ENCODE measurements at places on chromosomes 6 and 20.

- no peak for DNase-seq
Observed at GRCh38 chr6:33576668-33577067, 3.4 kb downstream of the BAK1 start.

GRCh38 chr20:59994697-59995122, 36.5 kb downstream of the CDH26 start:
- DNase-seq: peak; percentile 66

- DNase-seq: no peak
Observed at GRCh38 chr20:44914924-44915323, 5.1 kb downstream of the PABPC1L start.

- no peak for DNase-seq
Observed at GRCh38 chr6:142518126-142518525, 216.3 kb downstream of the ADGRG6 start.

- no peak for DNase-seq
Observed at GRCh38 chr20:56004007-56004406, 1.3 kb downstream of the CBLN4 start.

DNA sequence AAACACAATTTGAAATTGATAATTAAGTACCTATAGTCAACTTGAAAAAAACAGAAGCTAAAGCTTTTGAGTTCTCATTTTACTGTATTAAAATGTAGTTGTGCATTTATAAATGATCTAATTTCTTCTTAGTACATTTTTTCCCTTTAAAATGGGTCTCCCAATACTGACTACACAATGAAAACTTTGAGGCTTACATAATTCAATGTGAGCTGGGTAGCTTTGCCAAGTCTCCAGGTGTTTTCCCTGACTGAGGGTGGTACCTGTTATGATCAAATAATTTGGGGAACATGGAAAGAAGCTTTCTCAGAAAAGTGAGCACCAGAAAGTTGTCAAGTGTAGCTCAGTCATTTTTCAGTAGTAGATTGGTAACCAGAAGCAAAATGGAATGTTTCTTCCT, 74.3 kb downstream of the ARMC2 start:
- DNase-seq: no peak

GRCh38 chr6:99603421-99604165, 3.0 kb upstream of the PRDM13 start:
- peak; percentile 63 for DNase-seq

GRCh38 chr6:85641897-85642773, 551 bp downstream of the SYNCRIP start:
- DNase-seq: peak; percentile 30

DNA sequence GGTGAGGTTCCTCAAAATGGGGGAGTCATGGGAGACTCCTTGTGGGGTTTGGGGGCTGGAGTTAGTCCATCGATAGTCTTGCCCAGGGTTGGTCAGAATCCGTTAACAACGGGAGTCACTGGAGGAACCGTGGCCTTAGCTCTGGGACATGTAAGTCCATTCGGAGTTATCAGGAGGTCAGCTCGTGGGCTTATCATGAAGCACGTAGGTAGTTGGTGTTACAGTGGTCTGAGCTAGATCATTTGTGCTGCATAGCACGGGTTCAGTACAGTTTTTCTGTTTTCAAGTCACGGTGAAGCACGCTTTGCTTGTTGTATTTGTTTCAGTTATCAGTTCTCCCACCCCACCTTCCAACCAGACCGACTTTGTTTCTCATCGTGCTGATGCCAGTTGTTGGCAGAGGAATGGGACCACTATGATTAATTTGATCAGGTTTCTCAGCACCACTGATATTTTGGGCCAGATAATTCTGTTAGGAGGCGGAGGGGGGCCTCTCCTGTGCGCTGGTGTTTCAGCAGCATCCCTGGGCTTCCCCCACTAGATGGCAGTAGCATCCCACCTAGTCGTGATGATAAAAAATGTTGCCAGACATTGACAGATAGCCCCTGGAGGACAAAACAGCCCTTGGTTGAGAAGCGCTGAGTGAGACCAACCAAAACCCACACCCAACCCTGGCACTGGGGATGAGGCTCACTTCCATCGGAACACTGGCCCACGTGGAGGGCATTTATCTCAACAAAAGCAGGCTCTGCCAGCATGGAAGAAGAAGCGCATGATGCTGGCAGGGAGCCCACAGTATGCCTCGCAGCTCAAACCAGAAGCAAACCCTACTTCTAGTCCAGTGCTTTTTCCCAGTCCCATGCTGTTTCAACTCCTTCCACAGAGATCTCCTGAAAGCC, 2.2 kb upstream of the APMAP start:
- peak; percentile 61 for DNase-seq

- no peak for DNase-seq
Observed at GRCh38 chr6:51983564-51983963, 103.8 kb downstream of the PKHD1 start.

DNA sequence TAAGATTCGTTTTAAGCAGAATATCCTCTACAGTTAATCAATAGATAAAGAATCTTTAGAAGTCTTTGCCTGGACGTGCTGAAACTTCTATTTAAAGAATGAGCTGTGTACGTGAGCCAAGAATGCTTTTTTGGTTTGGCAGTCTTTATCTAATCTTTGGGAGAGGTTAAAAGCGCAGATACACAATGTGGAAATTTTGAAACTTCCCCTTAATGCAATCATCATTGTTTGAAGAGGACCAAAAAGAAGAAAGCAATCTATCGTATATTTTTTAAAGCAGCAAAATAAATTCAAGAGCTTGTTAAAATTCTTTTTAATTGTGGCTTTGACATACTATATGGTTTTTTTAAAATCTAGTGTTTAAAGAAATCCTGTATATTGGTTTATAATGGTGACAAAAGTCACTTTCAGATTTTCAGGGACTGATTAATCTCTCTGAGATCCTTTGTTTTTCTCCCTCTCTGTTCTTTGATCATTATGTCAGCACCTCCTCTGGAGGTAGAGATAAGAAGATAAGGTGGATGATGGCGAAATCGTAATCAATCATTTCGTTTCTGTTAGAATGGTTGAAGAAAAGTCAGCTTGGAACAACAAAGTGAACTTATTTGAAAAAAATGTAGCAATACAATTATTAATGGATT, 92.1 kb upstream of the FAM184A start:
- peak; percentile 70 for DNase-seq

DNA sequence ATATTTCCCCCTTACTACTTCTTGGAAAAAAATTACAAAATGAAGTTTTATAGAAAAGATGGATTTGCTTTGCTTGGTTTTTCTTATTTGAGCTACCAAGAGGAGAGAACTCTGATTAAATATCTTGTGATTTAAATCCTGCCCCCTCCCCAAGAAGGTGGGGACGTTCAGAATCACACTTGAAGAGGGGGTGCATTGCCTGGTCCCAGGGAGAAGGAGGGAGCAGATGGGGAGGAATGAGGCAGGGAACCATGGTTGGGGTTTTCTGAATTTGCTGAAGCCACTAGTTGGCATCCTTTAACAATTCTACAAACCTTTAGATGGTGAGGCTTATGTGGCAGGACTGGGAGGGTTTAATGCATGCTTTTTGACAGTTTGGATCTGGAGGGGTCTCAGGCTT, 5.5 kb downstream of the PCK1 start:
- no peak for DNase-seq

- no peak for DNase-seq
Observed at GRCh38 chr6:167668019-167668753, 158.5 kb upstream of the AFDN start.

GRCh38 chr6:138945354-138945753, 42.7 kb downstream of the REPS1 start:
- DNase-seq: no peak

GRCh38 chr6:157821342-157822033, 1.6 kb upstream of the SNX9 start:
- DNase-seq: peak; percentile 45

GRCh38 chr6:168590406-168590805, 149.4 kb downstream of the SMOC2 start:
- DNase-seq: no peak

DNA sequence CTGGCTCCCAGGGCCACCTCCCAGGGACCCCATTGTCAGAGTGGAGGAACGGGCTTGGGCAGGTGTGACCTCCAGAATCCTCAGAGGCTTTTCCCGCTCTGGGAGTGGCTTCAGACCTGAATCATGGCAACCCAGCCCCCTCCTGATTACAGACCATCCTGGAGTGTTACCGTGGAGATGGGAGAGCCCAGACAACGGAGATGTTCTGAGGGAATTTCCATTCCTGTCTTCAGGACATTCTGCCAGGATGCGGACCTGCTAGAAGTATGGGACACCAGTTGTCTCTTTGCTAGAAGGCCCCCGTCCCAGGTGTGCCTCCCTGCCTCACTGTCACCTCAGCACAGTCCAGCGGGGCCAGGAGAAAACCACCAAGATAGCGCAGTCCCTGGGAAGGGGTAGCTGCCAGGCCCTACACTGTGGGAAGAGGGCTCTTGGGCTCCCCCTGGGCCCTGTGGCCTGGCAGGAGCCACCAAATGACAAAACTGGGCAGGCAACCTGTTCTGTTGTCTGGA, 109.9 kb downstream of the PSMB1 start:
- DNase-seq: no peak

- DNase-seq: no peak
Observed at GRCh38 chr20:60700728-60701127, 551.3 kb upstream of the CDH4 start.

DNA sequence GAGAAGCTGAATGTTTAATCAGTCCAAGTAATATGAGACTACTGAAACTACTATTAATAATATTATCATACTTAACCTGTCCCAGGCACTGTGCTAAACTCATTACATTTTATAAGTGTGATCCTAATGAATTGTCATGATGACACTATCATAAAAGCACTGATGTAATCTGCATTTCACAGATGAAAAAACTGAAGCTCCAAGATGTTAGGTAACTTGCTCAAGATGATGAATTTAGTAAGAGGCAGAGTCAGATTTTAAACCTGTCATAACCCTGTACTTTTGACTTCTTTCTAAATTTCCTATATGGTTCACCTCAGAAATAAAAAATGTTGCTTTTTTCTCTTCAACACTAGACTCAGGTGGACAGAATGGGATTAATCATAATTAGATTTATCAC, 237.6 kb downstream of the ALDH8A1 start:
- no peak for DNase-seq

DNA sequence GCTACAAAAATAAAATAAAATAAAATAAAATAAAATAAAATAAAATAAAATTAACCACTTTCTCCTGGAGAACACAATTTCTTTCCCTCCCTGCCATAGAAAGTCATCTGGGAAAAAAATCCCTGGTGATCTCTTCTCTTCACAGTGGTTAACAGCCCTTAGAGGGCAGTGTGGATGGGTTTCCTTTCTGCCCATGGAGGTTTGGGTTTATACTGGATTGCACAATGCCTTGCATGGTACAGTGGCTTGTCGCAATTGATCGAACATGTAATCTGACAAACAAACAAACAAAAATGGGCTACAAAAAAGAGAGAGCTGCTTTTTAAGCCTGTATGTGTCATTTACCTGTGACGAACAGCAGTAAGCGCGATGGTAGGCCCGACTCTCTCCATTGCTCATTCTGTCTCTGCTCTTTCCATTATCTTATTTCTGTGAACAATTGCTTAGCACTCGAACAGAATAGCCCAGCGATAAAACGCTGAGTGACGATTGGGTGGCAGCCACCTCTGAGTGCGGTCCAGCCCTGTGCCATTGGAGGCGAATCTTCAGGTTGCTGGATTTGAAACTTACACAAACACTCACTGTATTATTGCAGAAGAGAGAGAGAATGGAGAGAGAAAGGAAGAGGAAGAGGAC, 166.1 kb downstream of the CD83 start:
- DNase-seq: no peak

DNA sequence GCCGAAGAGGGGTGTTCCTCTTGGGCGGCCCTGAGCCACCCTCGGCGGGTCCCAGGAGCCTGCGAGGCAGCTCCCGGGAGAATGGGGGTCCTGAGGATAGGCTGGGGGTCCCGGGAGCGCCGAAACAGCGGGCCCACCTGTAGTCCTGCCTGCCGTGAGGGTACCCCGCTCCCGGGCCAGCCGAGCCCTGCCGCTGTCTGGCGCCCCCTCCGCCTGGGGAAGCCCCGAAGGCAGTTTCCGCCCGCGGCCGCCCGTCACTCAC, 280 bp downstream of the SPATA2 start:
- DNase-seq: no peak

DNA sequence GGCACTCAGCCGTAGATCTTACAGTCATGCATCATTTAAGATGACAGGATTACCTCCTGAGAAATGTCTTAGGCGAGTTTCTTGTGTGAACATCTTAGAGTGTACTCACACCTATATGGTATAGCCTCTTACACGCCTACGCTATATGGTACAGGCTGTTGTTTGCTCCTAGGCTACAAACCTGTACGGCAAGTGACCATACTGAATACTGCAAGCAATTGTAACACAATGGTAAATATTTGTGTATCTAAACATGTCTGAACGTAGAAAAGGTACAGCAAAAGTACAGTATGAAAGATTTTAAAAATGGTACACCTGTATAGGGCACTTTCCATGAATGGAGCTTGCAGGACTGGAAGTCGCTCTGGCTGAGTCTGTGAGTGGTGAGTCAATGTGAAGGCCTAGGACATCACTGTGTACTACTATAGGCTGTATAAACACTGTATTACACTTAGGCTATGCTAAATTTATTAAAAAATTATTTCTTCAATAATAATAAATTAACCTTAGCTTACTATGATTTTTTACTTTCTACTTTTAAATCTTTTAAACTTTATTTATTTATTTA, 541 bp upstream of the IL20RA start:
- no peak for DNase-seq

DNA sequence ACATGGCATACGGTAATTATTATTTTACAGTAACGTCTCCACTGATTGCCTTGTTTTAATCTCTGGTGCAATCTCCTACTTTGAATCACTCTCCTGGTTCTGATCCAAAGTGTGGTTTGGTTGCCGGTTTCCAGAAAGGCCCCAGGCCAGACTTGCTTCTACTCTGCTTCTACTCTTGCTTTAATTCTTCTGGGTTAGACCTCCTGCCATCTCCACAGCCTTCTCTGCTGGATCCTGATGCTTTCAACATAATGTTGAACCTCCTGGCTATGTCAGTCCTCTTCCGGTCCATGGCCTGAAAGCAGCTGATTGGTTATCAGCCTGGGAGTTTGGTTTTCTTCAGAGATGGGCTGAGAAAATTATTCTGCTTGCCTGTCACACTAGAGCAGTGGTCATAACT, 266.5 kb upstream of the RIMS1 start:
- no peak for DNase-seq

DNA sequence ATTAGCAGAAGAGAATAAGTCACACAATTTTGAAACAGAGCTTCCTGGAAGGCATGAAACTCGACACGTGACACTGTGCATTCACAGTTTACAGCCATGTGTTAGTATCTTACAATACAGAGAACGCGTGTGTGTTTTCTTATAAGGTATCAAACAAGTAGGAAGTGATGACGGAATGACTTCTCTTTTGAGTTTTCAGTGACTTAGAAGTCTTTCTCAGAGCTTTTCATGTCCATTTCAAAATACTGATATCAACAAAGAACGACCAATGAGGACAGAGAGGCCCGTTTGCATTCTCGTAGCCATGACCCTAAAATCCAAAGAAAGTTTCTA, 36.6 kb upstream of the DUSP22 start:
- DNase-seq: no peak

DNA sequence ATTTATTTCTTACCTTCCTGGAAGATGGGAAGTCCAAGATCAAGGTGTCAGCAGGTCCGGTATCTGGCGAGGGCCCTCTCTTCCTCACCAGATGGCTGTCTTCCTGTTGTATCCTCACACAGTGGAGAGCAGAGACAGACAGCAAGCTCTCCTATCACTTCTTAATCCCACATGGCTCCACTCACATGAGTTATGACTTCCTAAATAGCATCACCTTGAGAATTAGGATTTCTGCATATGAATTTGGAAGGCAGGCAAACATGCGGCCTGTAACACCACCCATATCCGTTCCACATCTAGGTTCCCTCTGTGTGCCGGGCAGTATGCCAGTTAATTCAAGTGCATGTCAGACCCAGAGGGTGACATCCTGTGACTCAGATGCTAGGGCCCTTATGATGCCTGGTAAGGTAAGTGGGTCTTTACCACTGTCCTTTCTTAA, 2.1 kb downstream of the RAET1E start:
- peak; percentile 65 for DNase-seq
